ENCODE measurements at places on chromosomes 4 and X. TPM values are rescaled to one million over a fixed set of nuclear protein-coding genes. Genes with fewer than 3 reads are reported as not detected.

The SCRG1 gene
- 2.6 TPM for total RNA-seq

DNA sequence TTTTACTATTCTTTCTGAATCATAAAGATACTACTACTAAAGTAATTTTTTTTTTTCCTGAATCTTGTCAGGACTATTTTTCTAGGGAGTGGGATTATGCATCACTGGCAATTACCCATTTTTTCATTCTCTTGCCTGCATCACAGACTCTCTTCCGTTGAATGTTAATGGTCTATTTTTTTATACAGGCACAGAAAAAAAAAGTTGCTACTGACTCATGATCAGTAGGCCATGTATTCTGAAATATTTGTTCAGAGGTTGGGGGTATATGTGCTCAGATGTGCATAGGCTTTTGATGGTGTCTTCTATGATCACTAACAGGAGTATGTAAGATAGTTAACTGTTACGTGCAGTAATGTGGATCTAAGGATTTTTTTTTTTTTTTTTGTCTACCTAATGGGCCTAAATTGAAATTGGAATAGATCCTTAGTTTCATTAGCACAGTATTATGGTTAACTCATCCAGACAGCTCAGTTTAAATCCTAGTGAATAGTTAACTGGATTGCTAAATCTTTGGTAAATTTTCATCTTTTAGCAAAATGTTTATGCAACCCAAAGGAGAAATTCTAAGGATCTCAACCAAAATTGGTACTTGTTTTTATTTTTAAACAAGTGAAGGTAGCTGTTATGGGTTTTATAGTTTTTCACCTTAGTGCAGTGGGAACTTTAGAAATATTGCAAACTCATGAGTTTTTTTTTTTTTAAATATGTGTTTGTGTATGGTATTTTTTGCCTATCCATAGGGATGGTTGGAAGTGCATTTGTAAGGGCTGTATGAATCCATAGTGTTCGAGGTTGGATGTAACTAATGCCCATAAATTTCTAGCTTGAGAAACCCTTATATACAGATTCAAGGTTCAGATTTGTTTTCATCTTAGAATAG, 12.1 kb downstream of the BMP2K start:
- H3K4me3 ChIP-seq = no peak overlapping the region
- no peak for DNase-seq
- peaks cover 25% of the 10 kb centered on the region for H3K4me1 ChIP-seq
- peak overlapping the region; percentile 41 for H3K27ac ChIP-seq
- H3K27me3 ChIP-seq = no peaks in the 10 kb centered on the region

DNA sequence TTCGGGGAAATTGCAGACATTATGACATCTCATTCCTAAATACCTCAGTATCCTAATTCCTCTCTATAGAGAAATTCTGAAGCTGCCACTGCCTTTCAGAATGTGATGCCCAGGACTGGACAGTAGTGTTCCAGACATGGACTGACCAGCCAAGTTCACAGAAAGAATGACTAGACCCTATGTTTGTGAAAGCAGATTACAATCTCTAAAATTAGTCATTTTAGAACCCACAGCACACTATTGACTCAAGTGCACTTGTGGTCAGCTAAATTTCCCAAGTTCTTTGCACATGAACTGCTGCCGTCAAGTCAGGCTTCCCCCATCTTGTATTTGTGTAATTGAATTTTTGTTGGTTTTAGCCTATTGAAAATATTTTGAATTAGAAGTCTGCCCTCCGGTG, 81.0 kb upstream of the ESX1 start:
- no peaks in the 10 kb centered on the region for H3K36me3 ChIP-seq
- H3K27ac ChIP-seq = no peak overlapping the region
- DNase-seq = no peak

The CDKL5 gene
- 12.6 TPM for total RNA-seq

DNA sequence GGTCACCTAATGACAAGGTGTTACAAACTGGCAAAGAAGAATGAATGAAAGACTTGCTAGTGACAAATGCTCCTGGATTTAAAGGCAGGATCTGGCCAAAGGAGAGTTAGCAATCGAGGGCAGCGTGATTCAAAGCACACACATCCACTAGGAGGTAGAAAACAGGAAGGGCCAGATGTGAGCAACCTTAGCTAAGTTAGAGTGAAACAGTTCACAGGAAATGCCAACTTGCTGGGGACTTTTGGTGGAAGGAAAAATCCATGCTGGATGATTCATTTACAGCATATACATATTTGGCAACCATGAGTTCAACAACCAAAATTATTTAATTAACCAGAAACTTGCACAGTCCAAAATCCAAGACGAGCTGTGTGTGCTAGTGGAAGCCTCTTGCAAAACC, 276.9 kb downstream of the PTTG2 start:
- H3K4me1 ChIP-seq = peaks cover 6% of the 10 kb centered on the region
- no peaks in the 10 kb centered on the region for H3K36me3 ChIP-seq
- DNase-seq = no peak

The NEIL3 gene
- total RNA-seq = 2.1 TPM

DNA sequence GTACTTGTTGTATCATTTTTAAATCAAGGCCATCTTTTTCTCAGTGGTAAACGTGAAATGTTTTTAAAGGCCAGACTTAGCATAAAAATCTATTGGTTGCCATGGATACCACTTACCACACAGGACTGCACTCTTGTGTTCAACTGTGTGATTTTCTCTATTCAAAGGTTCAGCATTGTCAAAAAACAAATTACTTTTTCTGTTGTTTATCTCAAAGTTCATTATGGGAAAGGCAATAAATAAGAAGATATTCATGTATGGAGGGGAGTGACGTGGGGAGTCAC, 231.0 kb upstream of the GATB start:
- no peak overlapping the region for H3K27ac ChIP-seq
- DNase-seq = no peak
- H3K27me3 ChIP-seq = peaks cover 3% of the 10 kb centered on the region
- no peak overlapping the region for H3K4me3 ChIP-seq

DNA sequence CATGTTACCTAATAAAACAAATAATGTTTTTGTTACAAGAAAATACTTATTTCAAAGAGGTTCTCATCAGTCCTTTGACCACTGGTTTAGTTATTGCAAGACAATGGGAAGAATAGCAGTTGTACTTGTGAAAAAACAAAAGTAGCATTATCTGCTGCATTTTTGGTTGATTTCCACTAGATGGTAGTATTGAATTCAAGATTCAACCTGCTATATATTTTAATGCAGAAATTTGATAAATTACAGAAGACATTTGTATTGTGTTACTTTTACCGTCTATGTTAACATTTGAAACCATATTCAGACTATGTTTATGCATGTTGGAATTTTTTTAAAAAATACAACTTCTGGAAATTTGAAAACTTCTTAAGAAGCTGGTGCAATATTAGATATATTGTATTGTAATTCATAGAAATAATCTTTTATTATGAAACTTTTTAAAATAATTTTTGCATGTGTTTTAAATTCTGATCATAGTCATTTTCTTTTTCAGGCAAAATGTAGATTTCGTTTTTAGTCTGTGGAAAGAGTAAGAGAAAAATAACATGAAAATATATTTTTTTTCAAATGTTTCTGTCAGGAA, 56.4 kb downstream of the SPCS3 start:
- H3K4me3 ChIP-seq = no peak overlapping the region
- H3K4me1 ChIP-seq = peaks cover 4% of the 10 kb centered on the region
- H3K27ac ChIP-seq = no peak overlapping the region
- no peak for DNase-seq
- no peaks in the 10 kb centered on the region for H3K27me3 ChIP-seq

GRCh38 chr4:3766036-3766784, at the start of gene ADRA2C:
Gene ADRA2C (plus strand): TSS chr4:3766385. CDS start chr4:3766607, 222 bp downstream.
- H3K4me3 ChIP-seq = peak within 1 kb of the TSS; percentile 66
- peaks cover 36% of the 10 kb centered on the region for H3K27me3 ChIP-seq
- H3K27ac ChIP-seq = no peak within 1 kb of the TSS
- no peak for DNase-seq
- peaks cover 6% of the 10 kb centered on the region for H3K4me1 ChIP-seq

DNA sequence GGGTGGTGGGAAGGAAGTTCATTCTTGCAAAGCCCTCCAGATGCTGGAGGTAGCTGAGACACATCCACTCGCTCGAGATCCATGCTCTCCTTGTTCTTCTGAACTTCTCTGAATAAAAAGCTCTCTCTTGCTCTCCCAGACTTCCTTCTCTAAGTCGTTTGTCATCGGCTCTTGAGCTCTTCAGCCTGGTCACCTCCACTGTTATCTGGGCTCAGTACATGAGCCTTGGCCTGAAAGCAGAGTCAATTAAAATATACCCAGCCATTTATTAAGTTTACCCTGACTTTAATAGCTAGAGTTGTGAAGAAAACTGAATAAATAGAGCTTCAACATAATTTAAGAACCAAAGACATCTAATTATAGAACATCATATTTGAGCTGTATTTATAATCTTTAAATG, 99.0 kb downstream of the CPE start:
- no peak overlapping the region for H3K4me3 ChIP-seq
- peaks cover 29% of the 10 kb centered on the region for H3K36me3 ChIP-seq

DNA sequence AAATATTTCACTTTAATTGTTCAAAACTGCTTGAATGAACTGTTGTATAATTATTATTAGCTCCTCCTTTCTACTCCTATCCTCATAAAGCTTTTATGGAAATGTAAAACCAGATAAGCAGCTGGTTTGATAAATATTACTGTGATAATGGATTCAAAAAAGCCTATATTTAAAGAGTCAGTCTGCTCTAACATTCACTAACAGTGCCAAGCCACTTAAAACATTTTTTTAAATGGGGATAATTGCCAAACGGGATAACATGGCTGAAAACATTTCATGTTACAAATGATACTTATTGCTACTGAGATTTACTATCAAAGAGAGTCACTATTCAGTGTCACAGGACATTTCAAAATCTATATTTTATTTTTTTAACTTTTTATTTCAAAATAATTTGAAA, 17.4 kb downstream of the ARHGAP24 start:
- no peak overlapping the region for H3K4me3 ChIP-seq
- peaks cover 11% of the 10 kb centered on the region for H3K27me3 ChIP-seq
- H3K36me3 ChIP-seq = no peaks in the 10 kb centered on the region

Data from osteocyte (in vitro differentiated cells).